Adrenal gland (tissue), 19 donors: ENCODE measurements at places on chromosomes 3 and 15.

DNA sequence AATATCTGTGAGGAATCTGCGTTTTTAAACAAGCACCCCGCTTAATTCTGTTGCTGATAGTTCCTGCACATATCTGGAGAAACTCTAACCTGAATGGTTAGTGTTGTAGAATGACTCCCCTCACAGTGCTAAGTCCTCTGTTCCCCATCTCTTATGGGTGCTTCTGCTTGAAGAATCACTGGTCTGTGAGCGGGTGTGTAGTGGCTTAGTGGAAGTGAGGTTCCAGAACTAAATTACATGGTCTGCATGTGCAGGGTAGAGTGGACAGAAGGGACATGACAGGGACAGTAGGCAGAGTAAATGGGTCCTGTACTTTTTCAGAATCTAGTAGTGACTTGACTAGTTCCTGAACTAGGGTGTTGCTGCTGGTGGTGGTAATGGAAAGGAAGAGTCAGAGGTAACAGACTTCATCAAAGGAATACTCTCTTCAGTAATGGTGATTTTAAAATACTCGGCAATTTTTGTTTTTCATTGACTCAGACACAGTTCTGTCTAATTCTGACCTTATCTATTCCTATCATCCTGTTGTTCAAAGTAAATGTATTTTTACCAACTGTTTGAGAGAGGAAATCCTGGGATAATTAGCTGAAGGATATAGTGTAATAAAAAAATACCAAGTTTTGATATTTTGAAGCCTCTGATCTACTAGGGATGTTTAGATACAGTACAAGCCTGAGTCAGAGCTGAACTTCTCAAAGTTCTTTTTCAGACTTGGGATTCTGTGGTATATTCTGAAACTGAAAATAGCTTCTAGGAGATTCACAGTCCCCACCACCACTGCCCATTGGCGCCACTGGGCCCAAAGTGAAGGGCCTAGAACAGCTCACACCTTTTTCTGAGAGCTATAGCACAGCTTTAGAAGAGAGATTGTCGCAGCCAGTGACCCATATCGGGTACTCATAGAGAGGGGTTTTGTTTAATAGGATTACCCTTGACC is 55.5 kb downstream of the FNDC3B start:
- no peak for DNase-seq

GRCh38 chr3:177250151-177250550 is 52.9 kb upstream of the TBL1XR1 start:
- DNase-seq: no peak

GRCh38 chr15:26806151-26806550 is 33.3 kb upstream of the GABRB3 start:
- DNase-seq: no peak

DNA sequence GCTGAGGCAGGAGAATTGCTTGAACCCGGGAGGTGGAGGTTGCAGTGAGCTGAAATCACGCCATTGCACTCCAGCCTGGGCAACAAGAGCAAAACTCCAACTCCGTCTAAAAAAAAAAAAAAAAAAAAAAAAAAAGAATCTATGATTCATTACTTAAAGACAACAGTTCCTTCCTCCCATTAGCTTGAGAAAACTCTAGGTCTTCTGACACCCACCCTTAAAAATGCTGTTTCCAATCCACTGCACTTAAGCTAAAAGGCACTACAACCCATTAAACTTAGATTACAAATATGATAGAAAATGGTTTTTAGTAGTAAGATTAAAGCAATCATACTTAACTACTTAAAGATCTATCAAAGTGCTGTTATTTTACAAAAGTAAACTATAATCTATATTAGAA is 40.0 kb upstream of the BHLHE40 start:
- no peak for DNase-seq

DNA sequence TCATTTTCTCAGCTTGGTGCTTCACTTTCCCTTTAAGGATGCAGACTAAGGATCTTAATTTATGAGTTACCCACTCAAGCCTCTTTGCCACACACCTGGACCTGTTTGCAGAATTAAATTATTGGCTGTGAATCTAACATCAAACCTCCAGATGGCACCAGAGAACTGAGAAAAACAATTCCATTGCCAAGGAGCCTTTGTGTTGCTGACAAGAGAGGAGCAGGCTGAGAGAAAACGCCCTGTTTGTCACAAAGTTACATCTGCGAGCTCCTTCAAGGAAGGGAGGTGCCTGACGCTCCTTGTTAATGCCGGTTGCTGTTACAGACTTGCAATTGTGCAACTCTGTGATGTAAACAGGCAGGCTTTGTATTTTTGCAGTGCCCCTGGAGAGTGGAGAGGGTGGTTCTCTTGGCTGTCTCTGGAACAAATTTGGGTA is 36.3 kb upstream of the TMC3 start:
- peak; percentile 15 for DNase-seq

DNA sequence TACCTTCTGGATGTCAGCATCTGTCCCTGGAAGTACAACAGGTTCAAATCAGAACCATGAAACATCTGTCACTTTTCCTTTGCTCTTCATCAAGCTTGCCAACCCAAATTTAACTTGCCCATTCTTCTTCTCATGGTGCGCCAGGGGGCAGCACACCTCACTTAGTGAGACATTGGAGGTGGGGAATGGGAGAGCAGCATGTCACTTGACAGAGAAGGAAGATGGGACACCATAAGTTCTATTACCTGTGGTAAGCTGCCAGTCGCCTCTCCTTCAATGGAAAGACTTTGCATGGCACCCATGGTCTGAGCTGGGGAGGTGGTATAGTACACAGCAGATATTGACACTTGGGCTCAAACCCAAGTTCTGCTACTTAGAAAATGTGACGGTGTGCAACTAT is 2.9 kb downstream of the SCN5A start:
- DNase-seq: no peak

DNA sequence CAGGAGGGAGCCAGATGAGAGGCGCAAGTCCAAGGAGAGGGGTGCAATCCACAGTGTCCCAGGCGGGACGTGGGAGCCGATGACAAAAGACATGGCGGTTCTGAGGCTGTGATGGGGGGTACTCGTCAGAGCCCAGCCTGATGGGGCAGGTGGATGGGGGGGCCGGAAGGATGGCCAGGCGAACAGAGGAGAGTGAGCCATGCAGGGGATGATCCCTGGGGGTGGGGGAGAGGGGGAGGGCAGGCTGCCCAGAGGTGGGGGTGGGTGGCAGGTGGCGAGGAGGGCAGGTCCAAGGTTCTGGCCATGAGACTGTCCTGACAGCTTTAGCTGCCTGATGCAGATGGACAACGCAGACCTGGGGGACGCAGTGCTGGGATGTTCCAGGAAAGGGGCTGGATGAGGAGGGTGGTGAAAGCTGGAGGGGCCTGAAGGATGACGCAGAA is 8.9 kb upstream of the CSPG4 start:
- no peak for DNase-seq

DNA sequence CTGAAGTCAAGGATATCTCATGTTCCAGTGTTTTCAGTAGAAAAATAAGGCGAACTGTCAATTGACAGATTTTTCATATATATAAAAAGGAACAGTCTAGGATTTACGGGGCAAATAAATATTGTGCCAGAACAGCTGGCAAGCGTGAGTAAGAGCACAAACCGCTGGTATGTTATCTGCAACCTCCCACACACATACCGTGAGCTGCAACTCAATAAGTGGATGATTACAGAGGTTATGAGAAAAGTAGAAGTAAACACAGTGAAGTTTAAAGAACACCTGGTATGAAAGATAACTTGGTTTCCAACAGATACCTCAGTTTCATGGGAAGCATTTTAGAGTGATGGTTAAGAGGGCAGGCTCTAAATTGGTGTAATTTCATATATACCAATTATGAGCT is 733.4 kb downstream of the TUSC7 start:
- no peak for DNase-seq

DNA sequence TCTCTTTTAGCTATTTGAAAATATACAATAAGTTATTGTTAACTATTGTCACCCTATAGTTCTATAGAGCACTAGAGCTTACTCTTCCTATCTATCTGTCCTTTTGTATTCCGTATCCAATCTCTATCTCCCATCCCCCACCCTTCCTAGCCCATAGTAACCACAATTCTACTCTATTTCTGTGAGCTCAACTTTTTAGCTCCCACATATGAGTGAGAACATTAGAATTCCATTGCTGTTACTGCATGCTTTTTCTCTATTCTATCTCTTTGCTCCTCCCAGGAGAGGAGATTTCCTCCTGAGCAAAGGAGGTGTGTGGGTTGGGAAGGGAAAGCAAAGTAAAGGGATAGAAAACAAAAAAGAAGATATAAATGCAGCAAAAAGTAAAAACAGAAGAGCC is 105.6 kb upstream of the SLC4A7 start:
- no peak for DNase-seq

- DNase-seq: no peak
These were observed 333.5 kb upstream of the NR2E3 start for GRCh38 chr15:71476823-71477222.

GRCh38 chr15:33852094-33852493 is 116.2 kb upstream of the CHRM5 start:
- DNase-seq: no peak

- DNase-seq: no peak
These were observed 70.1 kb downstream of the GPR160 start for GRCh38 chr3:170107941-170108340.

DNA sequence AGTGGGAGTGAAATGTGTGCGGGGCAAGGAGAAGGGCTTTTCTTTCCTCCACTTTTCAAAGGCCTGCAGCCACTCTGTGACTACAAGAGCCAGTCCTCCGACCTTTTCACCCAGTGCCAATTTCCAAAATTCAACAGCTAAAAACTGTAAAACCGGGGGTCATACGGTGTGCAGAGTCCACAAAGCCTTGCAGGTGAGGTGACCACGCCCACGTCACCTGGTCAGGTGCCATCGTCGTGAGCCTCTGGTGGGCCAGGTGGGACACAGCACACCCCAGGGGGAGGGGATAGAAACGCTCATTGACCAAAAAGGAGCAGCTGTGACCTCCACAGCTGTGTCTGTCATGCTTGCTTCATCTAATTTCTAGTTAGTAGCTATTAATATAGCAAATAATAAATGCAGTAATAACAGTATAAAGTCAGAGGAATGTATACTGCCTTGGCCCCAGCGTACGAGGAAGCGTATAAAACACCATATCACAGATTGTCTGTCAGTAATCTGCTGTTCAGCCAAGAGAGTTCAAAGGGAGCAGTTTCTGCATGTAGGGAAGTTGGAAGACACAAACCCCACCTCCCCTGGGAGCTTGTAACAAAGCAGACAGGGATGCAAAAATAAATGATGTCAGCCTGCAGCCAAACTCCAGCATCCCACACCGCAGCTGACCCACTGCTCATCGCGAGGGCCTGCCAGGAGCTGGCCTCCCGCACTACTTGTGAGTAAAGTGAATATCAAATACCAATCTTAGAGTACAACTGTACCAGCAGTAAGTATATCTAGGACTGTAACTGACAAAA is 86.7 kb downstream of the VGLL4 start:
- no peak for DNase-seq

DNA sequence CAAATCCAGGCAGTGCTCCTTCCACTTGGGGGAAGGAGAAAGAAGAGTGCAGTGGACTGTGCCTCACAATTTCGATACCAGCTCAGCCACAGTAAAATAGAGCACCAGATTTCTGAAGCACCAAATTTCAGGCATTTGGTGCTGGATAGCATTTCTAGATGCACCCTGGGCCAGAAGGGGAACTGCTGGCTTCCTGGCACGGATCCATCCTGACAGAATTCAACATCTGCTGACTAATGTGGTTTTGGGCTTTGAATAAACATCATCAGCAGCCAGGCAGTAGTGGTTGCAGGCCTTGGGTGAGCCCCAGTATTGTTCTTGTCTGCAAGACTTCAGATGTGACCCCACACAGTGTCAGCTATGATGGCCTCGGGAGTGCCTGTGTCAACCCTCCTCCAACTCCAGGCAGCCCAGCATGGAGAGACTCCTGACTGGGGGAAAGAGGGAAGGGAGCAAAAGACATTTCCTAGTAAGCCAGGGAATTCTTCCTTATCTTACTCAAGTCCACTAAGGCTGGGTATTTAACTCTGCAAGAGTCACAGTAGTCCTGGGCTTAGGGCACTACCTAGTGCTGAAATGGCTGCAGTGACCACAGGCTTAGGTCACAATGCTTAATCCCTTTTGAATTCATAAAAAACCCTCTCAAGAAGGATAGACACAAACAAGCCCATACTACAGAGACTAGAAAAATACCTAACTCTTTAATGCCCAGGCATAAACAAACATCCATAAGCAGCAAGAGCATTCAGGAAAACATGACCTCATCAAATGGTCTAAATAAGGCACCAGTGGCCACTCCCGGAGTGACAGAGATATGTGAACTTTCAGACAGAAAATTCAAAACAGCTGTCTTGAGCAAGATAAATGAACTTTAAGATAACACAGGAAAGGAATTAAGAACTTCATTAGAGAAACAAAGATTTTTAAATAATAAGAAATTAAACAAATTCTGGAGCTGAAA is 74.7 kb downstream of the SPATA16 start:
- DNase-seq: no peak

DNA sequence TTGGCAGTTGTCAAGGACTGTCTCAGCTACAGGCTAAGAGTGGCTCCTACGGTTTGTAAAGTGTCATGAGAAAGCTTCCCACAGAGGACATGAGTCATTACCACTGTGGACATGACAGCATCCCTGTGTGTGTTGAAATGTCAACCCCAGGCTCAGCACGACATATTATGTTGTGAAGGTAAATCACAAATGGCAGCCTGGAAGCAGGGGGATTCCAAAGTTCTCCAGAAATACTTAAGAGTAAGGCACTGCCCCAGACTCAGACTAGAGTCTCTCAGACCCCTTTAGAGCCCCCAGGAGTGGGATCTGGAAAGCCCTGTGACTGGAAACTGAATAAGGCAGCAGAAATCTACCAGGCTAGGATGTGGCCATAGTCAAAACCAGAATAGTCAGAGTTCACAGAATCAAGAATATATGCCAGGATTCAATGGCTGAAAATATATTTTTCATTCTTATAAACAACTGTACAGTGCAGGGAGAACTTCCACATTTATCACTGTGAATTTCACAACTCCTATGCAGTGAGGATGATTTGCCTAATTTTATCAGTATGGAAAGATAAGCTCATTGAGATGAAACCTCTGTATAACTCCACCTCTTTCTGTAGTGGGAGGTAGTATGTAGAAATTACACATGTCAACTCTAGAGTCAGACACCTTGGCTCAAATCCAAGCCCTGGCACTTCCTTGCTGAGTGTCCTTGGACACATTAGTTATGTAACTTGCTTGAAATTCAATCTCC is 237.1 kb upstream of the CFAP20DC start:
- DNase-seq: peak; percentile 35

DNA sequence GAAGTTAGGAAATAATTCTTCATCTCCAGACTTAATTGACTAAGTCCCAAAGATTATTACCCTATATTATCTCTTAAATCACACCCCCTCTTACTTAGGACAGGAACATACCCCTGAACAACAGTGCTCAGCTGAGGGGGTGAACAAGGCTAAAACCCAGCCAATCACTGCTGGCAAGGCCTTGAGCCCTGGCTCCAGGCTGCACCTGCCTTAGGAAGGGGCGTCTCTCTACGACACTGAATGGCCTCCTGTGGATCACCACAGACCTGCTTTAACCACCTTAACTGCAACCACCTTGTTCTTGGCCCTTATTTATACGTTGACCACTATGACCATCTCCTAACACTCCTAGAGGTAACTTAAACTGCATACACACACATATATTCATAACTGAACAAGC is 267.4 kb upstream of the THBS1 start:
- no peak for DNase-seq

GRCh38 chr3:123853686-123854372 is 30.3 kb downstream of the MYLK start:
- DNase-seq: no peak

GRCh38 chr3:10234526-10235230 is 13.6 kb upstream of the TATDN2 start:
- DNase-seq: no peak
